ENCODE measurements at places on chromosomes 11 and 22.

GRCh38 chr11:107785401-107785800 is 73.2 kb downstream of the SLC35F2 start:
- no peak for DNase-seq

- DNase-seq, result peak; percentile 4
Observed at GRCh38 chr22:21703684-21704316, 31.8 kb downstream of the YPEL1 start.

DNA sequence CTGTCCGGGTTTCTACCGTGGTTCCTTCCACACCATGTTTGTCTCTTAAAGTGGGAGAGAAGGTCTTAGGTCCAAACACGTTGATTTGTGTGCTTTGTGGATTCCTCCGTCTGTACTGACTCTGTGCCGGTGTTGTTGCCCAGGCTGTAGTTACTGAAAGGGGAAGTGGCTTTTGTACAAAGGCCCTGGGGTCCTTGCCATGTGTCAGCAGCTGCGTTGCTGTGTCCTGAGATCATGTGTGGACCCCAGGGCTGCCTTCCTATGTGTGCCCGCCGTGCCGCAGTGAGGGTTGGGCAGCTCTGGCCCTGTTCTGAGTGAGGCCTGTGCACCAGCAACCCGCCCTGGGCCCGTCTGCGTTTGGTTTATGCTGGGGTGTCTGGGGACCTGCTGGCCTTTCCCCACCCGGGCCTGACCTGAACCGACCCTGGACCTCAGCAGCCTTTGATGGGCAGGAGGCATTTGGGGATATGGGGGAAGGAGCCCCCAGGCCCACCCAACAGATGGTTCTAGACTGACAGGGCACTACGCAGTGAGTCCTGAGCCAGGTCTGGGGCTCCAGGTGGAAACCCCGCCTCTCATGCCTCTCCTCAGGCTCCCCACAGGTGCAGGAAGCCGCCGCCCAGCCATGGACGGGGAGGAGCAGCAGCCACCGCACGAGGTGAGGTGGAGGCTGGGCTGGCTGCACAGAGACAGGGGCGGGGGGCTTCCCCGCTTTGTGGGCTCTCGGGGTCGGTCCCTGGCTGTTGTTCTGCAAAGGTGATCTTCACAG is 6.9 kb downstream of the TRABD start:
- DNase-seq, result no peak

DNA sequence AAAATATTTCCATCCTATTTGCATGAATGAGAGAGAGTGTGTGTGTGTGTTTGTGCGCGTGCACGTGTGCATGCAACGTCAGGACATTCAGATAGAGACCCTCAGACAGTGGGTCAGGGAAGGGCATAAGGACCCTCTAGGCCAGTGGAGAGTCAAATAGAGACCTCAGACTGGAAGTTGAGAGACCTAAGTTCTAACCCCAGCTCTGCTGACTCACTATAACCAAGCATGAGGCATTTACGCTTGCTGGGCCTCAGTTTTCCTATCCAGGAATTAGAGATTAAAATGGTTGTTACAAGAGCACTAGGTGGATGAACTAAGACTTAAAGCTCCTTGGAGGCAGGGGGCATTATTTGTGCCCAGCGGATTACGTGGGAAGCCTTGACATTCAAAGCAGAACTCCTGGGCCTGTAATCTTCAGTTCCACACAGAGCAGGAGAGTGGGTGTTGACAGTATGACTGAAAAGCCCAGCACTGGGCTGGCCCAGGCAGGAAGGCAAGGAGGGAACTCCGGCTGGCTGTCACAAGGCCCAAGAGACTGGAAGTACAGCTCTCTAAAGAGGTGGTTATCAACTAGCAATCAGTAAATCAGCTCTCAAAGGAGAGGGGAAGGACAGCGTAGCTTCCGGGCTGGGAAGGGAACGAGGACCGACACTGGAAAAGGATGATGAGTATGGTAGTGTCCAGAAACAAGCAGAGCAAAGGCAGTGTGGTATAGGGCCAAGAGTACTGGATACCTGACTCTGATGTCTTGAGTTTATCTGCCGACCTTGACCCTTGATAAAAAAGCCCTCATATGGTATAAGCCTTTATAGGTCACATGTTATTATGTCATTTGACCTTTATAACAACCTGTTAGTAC is 9.2 kb downstream of the RHOG start:
- peak; percentile 34 for DNase-seq

- peak; percentile 58 for DNase-seq
Observed at GRCh38 chr11:47593934-47594855, at the start of gene C1QTNF4. TSS of gene C1QTNF4 (minus strand) at chr11:47594411. CDS start at chr11:47590810, 3,601 bp downstream.

- DNase-seq, result peak; percentile 84
Observed at GRCh38 chr11:110463153-110463552, 33.4 kb downstream of the FDX1 start.

- DNase-seq, result no peak
Observed at GRCh38 chr22:44701187-44701790, 715 bp upstream of the PRR5 start.

DNA sequence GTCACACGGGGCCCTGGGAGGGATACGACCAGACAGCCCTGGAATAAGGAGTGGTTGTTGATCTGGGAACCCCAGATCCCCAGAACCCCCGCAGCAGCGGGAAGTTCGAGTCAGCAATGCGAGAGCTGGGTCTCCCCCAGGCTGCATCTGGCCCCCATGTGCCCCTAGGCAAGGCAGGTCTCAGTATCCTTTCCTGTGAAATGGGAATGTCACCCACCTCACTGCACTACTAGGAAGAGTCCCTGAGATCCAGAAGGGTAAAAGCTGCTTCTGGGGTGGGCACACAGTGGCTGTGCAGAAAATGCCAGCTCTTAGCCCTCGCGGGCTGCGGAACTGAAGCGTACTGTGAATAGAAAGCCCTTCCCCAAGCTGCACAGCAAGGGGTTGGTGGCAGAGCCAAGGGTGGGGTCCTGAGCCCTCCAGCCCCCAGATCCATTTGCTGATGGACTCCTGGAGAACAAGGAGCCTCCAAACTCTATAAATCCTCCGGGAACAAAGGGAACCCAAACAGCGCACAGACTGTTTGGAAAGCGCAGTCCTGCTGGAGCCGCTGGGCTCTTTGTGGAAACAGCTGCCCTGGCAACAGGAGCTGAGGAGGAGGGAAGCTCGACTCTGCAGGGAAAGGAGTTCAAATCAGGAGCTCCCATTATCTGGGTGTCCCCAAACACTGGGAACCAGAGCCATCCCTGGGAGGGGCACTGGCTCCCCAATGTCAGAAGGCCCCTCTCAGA is 68.2 kb upstream of the SHISAL1 start:
- DNase-seq, result peak; percentile 53

- no peak for DNase-seq
Observed at GRCh38 chr22:39917776-39918495, 17.1 kb downstream of the GRAP2 start.

GRCh38 chr11:1988667-1989317 is 8.8 kb downstream of the H19 start:
- peak; percentile 39 for DNase-seq

DNA sequence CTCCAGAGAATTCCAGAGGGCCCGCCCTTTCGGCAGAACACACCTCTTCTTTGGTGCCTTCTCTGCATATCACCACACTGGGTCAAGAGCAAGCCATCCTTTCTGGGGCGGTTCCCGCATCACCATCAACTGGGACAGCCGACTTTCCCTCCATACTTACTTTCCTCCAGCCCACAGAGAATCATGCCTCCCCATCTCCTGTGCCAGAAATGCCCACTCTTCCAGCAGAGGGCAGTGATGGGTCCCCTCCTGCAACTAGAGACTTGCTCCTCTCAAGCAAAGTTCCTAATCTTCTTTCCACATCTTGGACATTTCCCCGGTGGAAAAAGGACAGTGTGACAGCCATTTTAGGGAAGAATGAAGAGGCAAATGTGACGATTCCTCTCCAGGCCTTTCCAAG is 157.7 kb downstream of the C11orf91 start:
- DNase-seq, result peak; percentile 74

- DNase-seq, result peak; percentile 79
Observed at GRCh38 chr22:40709752-40710413, 30.6 kb downstream of the MCHR1 start.

DNA sequence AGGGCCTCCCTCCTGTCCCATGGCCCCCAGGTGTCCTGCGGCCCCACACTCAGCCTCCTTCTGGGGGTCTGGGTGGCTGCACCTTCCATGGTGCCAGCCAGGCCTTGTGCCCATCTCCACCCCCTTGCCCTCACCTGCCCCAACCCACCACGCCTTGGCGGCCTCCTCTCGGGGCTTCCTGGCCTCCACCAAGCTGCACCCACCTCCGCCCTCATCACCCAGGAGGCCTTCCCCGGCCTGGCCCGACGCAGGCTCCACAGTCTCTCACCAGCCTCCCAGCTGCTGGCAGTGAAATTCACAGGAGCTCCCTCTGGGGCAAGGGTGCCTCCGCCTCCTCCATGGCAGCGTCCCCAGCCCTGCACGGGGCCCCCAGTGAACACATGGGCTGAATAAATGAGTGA is 35.9 kb upstream of the WNT7B start:
- no peak for DNase-seq

GRCh38 chr11:10379871-10380568 is 75.0 kb upstream of the AMPD3 start:
- no peak for DNase-seq

DNA sequence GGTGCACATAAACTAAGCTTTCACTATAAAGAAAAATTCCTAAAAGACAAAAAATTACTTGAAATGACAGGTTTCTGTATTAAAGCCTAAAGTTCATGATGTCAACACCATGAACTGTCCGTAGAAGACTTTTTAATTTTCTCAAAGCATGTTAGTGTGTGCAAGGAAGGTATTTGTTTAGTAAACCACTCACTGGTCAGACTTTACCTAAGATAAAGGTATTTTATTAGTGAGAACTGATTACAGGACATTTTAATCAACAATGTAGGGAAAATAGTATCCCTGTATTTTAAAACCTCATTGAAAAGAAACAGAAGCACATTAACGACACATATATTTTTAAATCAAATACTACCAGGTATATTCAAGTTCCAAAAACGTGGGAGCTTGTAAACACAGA is 2.9 kb downstream of the PICALM start:
- no peak for DNase-seq

DNA sequence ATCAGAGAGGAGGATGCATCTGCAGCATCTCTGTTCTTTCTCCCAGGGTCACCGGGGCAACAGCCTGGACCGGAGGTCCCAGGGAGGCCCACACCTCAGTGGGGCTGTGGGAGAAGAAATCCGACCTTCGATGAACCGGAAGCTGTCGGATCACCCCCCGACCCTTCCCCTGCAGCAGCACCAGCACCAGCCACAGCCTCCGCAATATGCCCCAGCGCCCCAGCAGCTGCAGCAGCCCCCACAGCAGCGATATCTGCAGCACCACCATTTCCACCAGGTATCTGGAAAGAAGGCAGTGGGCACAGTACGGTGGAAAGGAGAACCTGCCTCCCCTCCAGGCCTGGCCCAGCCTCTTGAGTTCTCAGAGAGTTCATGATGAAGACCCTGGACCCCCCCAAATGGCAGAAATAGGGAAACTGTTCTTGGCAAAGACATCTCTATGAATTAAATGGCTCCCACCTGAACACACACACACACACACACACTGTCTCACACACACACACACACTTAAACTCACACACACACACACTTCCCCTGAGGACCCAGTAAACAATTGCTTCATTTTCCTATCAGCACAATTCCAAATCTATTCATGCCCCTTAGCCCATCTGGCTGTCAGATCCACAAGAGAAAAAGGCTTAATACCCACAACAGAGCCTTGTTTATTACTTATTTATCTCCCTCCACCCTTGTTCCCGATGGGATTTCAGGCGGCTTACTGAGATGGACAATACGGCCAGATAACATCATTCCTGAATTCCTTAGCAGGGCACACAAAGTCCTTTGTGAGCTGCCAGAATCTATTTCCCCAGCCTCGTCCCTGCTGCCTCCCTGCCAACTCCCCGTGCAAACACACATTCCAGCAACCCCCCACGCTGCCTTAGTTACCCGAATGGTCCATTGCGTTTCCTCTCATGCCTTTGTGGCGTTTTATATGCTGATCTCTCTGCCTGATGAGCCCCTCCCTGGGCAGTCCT is 8.1 kb downstream of the TMA7B start:
- DNase-seq, result no peak

DNA sequence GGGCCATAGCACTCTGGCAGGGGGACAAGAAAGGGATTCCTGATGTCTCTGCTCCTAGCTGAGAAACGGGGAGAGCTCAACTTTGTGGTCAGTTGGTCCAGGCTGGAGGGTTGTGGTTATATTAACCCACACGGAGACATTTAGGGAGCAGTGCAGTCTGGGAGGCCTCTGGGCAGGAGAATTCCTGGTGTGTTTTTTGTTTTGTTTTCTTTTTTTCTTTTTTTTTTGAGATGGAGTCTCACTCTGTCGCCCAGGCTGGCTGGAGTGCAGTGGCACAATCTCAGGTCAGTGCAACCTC is 88.0 kb upstream of the SHISAL1 start:
- DNase-seq, result peak; percentile 5

DNA sequence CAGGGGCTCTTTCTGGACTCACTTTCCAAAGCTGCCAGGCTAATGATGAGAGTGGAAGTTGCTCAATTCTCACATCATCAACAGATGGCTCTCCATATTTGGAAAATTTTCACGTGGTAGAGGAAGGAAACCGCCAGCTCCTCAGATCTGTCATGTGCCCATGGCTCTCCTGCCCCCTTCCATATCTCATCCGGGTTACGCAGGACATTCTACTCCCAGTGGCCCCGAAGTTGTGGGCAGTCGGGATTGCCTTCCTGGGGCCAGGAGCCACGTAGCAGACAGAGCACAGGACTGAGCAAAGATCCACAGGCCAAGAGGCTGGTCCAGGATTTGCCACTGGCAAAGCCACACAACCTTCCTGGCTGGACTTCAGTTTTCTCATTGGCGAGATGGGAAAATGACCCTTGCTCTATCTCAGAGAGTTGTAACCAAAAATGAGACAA is 38.8 kb downstream of the RPUSD4 start:
- no peak for DNase-seq

DNA sequence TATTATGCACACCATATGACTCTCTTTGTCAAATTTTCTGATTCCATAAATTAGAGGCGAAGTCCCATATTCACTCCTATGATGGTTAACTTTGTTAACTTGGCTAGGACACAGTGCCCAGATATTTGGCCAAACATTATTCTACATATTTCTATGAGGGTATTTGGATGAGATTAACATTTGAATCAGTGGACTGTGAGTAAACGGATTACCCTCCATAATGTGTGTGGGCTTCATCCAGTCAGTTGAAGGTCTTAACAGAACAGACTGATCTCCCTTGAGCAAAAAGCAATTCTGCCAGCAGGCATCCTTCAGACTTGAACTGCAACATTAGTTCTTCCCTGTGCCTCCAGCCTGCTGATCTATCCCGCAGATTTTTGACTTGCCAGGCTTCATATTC is 69.9 kb downstream of the FZD4 start:
- no peak for DNase-seq
